ENCODE measurements at places on chromosomes 16 and 17. TPM values are rescaled to one million over a fixed set of nuclear protein-coding genes. Genes with fewer than 3 reads are reported as not detected.
A peak's percentile ranks its signal among the peaks of the same experiment; 100 is the strongest.

The WWOX gene
- total RNA-seq = 30.7 TPM

- no peak for DNase-seq
These were observed 161.5 kb downstream of the FTO start for GRCh38 chr16:53865494-53865863.

DNA sequence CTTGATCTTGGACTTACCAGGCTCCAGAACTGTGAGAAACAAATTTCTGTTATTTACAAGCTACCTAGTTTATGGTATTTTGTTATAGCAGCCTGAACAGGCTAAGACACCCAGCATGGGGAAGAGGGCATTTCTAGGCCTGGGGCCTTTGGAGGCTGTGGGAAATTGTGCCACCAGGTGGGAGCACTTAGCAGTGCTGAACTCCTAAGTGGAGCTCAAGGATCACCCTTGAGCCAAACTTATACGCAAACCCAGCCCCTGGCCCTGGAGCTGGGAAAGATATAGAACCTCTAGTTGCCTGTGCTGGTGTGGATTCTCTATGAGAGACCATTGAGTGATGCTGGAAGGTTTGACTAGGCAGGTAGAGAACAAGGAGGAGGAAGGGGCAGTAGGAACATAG lies 36.1 kb downstream of the MIS12 start:
- no peak for DNase-seq

DNA sequence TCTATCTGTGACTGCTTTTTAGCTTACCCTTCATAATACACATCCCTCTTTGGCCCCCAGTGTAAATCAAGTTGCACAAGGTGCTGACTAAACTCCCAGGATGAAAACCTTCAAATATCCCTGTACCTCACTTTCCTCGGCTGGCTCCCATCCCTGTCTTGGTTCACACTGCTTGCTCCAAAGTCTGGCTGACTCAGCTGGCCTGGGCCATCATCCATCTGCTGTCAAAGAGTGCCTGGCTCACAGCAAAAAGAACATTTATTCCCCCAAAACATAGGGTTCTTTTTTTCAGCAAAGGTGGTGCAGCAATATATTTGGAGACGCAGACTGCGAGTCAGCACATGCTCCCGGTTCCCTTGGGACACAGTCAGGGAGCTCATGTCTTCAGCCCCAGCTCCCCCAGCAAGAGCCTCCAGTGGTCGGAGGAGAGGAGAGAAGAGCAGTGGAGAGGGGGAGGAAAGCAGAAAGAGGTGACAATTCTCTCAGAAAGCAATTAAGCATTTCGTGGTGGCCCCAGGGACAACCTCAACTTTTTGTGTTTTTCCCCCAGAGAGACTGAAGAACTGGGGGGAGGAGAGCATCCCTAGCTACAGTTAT lies 26.1 kb downstream of the GPR142 start:
- no peak for DNase-seq

GRCh38 chr17:4980644-4981216 lies 6.7 kb downstream of the CAMTA2 start:
- no peak for DNase-seq

- DNase-seq = no peak
These were observed 19.9 kb downstream of the DCAKD start for GRCh38 chr17:45031231-45032173.

GRCh38 chr16:81480606-81481206 lies 36.1 kb downstream of the CMIP start:
- DNase-seq = no peak

The GHDC gene
- 22.7 TPM for total RNA-seq

DNA sequence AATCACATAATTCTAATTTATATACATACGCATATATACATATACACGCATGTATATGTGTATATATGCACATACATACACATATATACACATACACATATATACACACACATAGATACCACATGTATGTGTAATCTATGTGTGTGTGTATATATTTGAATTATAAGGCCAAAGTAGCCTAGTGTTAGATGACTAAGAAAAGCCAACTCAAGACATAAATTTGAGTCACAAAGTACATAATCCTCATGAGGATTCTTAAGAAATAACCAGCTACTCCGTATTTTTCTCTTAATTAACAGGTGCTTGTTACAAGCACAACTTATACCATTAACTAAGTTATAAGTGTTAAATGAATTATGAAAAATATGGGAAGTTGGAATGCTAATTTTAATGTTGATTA lies 84.9 kb downstream of the CACNG1 start:
- DNase-seq = no peak

The KRTAP2-4 gene
- total RNA-seq = not detected

DNA sequence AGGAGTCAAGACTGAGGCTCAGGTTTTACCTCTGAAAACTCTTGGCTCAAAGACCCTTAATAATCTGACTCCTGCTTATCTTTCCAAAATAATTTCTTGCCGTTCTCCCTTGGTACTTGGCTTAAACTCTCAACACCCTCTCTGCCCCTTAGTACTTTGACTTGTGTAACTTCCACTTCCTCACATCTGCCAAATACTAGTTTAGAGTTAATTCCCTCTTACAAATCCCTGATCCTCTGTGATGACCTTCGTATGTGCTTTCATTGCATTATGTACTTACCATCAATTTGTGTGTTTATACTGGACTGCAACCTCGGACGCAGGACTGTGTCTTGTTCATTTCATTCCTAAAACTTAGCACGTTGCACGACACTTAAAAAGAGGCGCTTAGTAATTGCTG lies 35.2 kb downstream of the ZNF207 start:
- no peak for DNase-seq

The VKORC1 gene
- total RNA-seq = 65.0 TPM

DNA sequence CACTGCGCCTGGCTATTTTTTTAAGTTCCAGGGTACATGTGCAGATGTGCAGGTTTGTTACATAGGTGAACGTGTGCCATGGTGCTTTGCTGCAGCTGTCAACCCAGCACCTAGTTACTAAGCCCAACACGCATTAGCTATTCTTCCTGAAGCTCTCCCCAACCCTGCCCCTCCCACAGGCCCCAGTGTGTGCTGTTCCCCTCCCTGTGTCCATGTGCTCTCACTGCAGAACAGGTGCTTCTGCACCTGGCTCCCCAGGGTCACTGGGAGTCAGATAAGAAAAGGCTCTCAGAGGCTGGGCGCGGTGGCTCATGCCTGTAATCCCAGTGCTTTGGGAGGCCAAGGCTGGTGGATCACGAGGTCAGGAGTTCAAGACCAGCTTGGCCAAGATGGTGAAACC lies 6.2 kb downstream of the HASPIN start:
- DNase-seq = no peak

The UTS2R gene
- total RNA-seq = not detected

DNA sequence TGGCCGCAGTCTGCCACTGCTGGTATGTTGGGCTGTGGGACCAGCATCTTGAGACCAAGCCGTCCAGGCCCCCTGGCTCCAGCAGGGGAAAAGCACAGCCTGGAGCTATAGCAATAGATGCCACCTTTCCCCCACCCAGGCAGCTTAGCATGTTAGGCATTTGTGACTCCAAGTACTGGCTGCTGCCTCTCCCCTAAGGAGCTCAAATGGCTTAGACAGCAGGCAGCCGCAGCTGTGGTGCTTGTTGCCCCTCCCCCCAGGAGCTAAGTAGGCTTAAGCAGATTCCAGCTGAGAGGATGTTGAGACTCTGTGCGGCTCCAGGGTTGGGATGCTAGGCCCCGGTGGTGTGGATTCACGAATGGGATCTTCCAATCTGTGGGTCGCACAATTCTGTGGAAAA lies 88.8 kb upstream of the ANKFN1 start:
- DNase-seq = no peak

DNA sequence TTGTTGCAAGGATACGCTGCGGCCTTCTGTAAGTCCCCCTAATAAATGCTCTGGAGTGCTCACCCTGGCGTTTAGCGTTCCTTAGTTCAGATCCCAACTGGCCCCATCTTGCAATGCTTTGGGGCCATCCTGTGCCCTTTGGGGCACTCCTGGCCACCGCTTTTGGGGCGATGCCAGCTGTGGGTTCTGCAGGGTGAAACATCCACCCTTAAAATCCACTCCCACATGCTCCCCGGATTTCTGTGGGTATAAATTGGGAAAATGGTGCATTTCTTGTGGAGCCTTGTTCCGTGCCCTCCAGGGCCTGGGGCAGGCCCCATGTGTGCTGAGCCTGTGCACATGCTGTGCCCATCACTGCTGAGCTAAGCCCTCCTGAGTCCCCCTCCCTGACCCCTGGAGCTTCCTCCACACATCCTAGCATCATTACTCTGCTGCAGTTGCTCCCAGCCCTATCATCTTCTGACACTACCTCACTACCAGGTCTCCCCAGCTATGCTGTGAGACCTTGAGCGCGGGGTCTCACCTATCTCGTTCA lies 6.0 kb downstream of the MSRB1 start:
- DNase-seq = no peak

The C1QTNF8 gene
- total RNA-seq = not detected

GRCh38 chr16:80803339-80804055 lies 901 bp downstream of the CDYL2 start:
- peak; percentile 55 for DNase-seq

GRCh38 chr17:56912105-56912999 lies 1.5 kb downstream of the TRIM25 start:
- DNase-seq = peak; percentile 71

The SOCS1 gene
- total RNA-seq = 4.3 TPM

DNA sequence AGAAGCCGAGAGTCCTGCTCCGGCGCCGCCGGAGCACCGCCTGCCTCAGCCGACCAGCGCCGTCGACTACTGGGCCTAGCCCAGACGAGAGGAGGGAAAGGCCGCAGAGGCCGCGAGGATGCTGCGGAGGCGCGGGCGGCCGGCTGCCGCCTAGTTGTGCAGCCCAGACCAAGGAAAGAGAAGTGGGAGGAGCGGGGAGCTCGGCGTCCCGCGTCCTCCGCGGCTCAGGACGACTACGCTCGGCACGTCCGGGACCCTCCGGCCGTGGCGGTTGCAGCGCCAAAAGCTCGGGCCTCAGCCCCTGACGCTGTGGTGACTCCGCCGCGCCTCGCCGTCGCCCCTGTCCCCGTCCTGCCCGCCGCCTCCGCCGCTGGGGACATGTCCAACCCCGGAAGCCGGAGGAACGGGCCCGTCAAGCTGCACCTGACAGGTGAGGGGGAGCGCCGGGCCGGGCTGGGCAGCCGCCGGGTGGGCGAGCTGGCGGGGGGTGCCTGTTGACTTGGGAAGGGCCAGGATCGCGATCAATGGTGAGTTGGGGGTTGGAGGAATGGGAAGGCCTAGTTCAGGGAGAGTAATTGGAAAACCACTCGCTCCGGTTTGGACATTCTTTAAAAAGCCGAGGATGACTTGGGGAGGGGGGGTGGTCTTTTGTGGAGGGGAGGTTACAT lies 37.7 kb downstream of the RNF135 start:
- peak; percentile 71 for DNase-seq

The HAS3 gene
- 2.7 TPM for total RNA-seq

DNA sequence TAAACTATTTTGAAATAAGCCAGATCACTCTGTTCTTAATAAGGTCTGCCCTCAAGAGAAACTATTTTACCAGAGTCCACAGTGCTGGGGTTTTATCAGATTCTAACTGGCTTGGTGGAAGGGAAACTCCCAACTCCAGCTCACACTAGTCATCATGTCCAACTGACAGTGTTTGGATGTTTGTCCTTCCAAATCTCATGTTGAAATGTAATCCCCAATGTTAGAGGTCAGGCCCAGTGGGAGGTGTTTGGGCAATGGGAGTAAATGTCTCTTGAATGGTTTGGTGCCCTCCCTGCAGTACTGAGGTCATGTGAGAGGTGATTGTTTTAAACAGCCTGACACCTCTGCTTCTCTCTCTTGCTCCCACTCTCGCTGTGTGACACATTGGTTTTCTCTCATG lies 1301.0 kb upstream of the CDH8 start:
- DNase-seq = no peak

DNA sequence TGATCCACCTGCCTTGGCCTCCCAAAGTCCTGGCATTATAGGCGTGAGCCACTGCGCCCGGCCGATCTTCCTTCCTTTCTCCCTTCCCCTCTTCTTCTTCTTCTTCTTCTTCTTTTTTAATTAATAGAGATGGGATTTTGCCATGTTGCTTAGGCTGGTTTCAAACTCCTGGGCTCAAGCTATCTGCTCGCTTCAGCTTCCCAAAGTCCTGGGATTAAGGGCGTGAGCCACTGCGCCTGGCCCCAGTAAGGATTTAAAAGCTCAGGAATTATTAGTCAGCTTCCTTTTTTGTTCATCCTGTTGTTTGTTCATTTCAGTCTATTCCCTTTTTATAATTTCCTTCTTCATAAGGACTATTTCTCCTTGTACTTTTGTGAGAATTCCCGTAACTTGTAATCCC lies 32.7 kb upstream of the LRRC37A start:
- DNase-seq = no peak

The C16orf46 gene
- 2.3 TPM for total RNA-seq

DNA sequence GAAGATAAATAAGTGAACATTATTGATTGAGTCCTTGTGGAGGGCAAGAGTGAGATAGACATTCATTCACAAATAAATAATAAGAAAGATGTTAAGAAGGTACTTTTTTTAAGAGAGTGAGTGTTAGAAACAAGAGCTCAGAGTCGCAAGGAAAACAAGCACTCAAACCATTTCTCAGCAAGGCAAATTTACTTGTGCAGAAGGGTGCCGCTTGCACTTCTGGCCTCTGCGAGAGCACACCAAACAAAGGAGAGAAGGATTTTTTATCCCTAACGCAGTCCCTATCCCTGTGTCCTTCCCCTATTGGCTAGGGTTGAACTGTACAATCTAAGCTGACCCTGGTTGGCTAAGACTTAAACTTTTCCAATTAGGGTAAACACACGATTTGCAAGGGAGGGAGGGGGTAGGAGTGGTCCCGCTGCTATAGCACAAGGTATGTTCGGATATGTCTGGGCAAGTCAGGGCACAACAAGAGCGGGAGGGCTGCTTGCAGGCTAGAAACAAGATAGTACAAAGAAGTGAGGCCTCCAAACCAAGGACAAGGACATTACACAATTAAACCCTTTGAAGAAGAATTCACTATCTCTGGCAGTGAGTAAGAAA lies 156.2 kb downstream of the PPM1E start:
- no peak for DNase-seq

GRCh38 chr17:64509179-64509578 lies 2.4 kb downstream of the CEP95 start:
- DNase-seq = no peak

DNA sequence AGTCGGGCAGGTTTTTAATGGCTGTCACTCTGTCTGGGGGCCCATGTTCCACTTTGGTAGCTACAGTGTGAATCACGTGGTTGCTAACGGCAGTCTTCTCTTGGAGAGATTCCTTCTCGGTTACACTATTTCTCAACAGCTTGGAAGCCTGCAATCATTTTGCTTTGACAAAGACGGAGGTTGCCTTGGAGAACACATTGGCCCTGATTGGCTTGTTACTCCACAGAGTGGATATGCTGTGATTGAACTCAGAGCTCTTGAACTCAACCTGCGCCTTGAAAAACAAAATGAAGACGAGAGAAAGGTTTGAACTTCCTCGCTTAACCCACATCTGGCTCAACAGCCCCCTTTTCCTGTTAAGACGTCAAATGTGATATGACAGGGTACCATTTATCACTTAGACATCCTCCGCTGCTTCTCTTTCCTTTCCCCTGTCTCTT lies 218.9 kb downstream of the MAF start:
- DNase-seq = no peak

The ACSM3 gene
- total RNA-seq = 2.8 TPM

GRCh38 chr16:77690416-77690815 lies 31.9 kb upstream of the NUDT7 start:
- no peak for DNase-seq

The CSH1 gene
- total RNA-seq = not detected

GRCh38 chr17:10151667-10152496 lies 46.5 kb downstream of the GAS7 start:
- DNase-seq = no peak

- peak; percentile 77 for DNase-seq
These were observed 160.4 kb downstream of the ABCA8 start for GRCh38 chr17:68794636-68795434.

GRCh38 chr17:28413804-28414203 lies 7.8 kb upstream of the SLC46A1 start:
- no peak for DNase-seq

GRCh38 chr17:1561420-1562175 lies 994 bp downstream of the PITPNA start:
- no peak for DNase-seq
